Heart right ventricle (tissue), 16 donors: ENCODE measurements at places on chromosomes 1 and 21.

DNA sequence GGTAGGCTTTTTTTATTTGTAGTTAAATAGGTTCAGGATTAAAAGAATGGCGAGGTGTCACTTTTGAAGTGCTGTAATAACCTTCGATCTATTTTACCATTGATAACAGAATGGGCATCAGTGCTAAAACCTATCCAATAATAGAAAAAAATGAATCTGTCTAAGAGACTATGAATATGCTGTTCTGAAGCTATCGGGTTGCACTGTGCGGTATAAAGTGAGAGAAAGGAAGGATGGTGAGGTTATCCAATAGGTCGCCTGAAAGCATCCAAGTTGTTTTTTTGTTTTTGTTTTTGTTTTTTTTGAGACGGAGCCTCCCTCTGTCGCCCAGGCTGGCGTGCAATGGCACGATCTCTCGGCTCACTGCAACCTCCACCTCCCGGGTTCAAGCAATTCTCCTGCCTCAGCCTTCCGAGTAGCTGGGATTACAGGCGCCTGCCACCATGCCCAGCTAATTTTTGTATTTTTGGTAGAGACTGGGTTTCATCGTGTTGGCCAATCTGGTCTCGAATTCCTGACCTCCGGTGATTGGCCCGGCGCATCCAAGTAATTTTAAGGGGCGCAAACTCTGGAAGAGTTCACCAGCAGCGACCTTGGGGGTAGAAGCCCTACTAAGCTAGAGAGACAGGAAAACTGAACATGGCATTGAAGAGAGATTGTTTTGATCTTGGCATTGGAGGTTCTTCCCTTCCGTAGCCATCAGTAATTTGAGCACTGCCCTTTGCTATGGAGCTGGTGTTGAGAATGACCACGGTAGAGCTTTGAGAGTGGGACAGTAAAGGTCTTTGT lies 8.7 kb upstream of the MDM4 start:
- DNase-seq, result no peak

GRCh38 chr1:18907917-18908845 lies 5.8 kb upstream of the ALDH4A1 start:
- DNase-seq, result no peak

DNA sequence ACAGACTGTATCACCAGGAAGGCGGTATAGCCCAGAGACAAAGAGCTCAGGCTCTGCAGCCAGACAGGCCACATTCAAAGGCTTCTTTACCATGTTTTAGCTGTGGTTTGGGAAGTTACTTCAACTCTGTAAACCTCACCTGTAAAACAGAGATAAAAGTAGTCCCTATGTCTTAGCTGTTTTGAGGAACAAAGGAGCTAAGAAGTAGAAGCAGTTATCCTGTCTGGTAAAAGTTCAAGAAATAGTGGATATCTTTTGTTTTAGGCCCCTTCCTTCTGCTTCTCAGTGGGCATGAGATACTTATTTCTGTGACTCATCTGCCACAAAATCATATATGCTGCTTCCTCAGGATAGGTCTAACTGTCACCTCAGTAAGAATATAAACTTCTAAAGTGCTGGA lies 6.5 kb downstream of the CD34 start:
- no peak for DNase-seq

DNA sequence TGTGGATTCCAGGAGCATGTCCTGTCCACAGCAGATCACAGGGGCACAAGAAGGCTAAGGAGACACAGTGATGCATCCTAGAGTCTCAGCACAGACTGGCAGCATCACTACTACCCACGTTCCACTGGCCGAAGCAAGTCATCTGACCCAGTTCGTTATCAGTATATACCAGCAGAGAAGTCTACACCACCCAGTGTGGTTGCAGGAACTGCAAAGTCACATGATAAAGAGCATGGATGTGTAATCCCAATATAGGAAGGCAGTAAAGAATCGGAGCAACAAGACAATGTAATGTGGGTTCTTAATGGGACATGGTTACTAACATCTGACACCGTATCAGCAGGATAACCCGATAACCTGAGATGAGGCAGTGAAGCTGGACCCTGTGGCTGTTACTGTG lies 246.6 kb downstream of the RRAGC start:
- no peak for DNase-seq

DNA sequence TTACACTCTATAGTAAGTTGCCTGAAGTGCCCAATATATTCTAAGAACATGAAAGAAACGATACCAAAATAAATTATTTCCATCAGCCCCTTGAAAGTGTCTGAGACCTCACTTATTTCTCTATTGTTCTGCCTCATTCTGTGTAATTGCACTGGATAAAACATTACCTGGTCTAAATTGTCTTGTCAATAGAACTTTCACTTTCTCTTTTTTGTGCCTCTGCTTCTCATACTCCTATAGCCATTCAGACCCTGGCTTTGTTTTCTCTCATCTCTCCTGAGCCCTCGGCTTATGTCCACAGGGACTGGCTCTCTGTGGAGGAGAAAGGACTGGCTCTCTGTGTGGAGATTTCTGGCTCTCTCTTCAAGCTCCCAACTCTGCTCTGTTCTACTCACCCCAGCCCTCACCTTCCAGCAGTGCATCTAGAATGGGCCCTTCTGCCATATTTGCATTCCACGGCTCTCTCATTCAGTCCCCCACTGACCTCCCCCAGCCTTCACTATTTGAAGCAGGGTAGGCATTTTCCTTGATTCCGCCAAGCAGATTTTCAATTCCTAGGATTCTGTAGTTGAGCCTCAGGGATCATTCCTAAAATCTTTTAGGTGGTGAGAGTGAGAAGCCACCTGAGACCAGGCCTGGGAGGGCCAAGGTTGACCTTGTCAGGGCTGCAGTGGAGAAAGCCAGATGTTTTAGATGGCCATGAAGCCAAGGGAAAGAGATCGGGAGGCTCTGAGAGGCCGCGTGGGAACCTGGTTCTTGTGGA lies 15.9 kb upstream of the GALNT2 start:
- no peak for DNase-seq

DNA sequence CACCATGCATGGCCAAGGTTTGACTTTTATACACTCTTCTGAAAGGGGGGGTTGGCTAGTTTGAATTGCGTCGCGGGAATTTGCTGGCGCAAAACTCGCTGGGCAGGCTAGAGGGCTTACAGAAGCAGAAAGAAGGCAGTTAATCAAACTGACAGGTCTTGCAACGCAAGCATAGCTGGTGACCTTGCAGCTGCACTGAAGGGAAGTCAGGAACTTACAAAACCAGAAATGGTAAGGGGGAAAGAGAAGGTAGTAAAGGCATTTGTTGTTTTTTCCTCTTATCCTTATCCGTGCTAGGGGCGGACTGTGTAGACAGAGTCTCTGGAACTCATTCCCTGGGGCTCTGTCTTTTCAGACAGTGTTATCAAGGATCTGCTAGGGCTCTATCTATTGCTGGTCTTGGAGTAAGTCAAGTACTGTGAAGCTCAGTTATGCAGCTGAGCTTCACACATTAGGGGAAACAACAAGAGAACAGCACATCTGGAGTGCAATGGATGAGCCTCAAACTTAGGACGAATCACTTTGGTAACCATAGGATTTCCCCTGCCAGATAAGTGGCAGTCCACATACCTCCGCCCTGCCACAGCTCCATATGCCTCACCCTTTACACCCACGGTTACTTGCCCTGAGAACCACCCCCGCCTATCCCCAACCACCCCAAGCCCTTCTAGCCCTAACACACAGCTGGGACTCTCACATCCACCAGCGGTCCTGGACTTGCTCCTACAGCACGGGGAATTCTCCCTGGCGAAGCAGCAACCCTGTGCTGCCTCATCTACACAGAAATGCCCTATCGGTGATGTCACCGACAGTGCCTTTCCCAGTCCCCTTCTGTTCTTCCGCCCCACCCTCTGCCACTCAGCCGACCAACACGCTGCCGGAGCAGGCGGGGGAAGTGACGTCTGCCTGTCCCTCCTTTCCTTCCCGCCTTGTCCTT lies 251.4 kb downstream of the FAM72C start:
- no peak for DNase-seq

- no peak for DNase-seq
Measured at GRCh38 chr1:229098361-229098760, 172.6 kb upstream of the RAB4A start.

DNA sequence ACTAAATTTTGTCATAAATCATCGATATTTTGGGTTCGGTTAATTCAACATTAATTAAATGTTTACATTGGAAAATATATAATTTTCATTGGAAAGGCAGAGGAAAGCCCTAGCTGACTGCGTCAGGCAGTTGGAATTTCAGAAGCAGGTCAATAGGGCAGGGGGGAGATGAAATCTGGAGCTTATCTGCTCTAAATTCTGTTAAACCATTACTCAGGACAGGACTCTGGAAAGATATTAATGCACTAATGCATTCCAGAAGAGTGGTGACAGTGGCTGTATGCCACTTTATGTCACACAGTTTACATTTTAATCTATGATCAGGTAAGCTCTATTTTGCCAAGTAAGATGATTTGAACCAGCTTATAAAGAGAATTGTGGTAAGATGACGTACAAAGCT lies 153.0 kb upstream of the B3GALT2 start:
- DNase-seq, result no peak

DNA sequence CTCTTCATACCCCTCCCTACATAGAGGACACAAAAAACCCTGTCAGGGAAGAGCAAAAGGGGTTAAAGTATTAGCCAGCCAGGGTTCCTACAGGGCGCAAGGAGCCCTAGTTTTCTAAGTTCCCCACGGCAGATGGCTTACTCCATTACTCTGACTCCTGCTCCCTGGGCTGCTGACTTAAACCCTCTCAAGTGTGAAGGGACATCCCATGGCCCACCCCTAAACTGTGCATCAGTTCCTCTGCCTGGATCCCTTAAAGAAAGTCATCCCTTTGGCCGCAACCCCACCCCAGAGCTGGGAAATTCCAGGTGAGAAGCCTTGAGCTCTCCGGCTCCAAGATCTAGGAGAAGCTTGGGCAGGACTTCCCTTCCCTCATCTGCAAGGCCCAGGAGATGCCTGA lies 236.0 kb downstream of the TOMM20 start:
- no peak for DNase-seq

- no peak for DNase-seq
Measured at GRCh38 chr1:184734980-184735379, 19.7 kb downstream of the EDEM3 start.

- DNase-seq, result no peak
Measured at GRCh38 chr1:195756109-195756508, 852.1 kb downstream of the KCNT2 start.

DNA sequence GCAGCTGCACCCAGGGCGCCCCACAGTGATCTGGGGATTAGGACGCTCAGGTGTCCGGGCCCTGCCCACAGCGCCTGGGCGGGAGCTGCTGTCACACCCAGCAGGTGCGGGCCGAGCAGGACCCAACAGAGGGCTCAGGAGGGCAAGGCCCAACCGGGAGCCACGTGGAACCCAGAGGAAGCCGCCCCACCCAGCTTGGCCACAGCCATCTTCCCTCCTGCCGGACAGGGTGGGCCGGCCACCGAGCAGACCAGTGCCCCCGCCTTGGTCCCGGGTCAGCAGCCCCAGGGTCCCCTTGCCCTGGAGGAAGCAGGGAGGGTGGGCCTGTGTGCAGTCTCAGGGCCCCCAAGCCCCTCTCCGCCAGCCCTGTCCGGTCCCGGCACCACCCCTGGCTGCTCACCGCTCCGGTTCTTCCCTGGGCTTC lies 6.3 kb upstream of the TTLL10 start:
- no peak for DNase-seq

GRCh38 chr1:91569411-91570119 lies 68.9 kb downstream of the CDC7 start:
- DNase-seq, result peak; percentile 80

DNA sequence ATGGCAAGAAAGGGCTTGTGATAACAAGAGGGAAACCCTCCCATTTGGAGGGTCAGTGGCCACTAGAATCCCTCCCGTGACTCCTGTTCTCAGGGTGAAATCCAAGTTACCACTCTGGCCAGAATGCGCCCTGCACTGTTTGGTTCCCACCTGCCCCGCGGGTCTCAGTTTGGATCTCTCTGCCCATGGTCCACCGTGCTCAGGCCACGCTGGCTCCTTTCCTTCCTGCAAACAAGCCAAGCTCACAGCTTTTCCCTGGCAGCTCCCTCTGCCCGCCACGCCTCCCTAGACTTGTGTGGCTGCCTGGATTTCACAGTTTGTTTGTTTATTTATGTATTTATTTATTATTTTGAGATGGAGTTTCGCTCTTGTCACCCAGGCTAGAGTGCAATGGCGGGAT lies 179.5 kb upstream of the VAMP3 start:
- no peak for DNase-seq

DNA sequence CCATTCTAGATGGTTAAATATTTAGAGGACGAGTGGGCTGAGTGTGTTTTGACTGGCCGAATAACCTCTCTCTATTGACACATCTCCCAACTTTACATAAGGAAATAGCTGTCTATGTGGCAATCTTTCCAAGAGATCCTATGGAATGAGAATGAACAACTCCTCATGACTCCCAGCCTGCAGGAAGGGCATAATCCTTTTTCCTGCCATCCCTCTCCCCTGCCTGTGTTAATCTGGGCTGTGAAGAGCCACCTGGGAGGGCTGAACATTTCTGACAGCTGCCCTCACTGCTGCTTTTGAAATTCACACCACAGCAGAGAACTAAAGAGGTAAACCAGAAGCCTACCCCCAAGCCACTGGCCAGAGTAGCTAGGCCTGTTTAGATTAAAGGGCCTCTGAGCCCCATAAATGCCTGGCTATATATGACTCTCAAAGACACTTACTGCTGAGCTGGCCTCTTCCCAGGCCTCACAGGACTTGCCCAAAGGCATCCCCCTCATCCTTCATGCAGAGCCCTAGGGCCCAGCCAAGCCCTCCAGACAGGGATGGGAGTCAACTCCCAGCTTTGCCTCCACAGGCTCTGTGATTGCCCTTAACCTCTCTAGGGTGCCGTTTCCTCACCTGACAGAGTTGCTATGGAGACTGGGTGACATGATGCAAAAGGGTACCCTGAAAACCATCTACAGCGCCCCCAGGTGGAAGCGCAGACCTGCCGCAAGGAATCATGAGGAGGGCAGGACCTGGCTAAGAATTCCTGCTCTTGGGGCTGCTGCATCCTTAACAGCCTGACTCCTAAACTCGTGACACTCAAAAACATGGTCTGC lies 42.0 kb upstream of the LDLRAP1 start:
- DNase-seq, result no peak
